ENCODE measurements at places on chromosomes 1 and 21. TPM values are rescaled to one million over a fixed set of nuclear protein-coding genes. Genes with fewer than 3 reads are reported as not detected.

The RO60 gene
- total RNA-seq: 117 TPM

The TNFRSF8 gene
- not detected for total RNA-seq

The CELA2A gene
- total RNA-seq: not detected

The AQP10 gene
- total RNA-seq: not detected

The C1orf56 gene
- total RNA-seq: 1.8 TPM

The SPATA17 gene
- total RNA-seq: 0.78 TPM

Measured in glutamatergic neuron (in vitro differentiated cells).